ENCODE measurements at places on chromosomes 7 and 10.

- no peak for DNase-seq
These were observed 50.9 kb downstream of the SEMA3D start for GRCh38 chr7:85135977-85136376.

DNA sequence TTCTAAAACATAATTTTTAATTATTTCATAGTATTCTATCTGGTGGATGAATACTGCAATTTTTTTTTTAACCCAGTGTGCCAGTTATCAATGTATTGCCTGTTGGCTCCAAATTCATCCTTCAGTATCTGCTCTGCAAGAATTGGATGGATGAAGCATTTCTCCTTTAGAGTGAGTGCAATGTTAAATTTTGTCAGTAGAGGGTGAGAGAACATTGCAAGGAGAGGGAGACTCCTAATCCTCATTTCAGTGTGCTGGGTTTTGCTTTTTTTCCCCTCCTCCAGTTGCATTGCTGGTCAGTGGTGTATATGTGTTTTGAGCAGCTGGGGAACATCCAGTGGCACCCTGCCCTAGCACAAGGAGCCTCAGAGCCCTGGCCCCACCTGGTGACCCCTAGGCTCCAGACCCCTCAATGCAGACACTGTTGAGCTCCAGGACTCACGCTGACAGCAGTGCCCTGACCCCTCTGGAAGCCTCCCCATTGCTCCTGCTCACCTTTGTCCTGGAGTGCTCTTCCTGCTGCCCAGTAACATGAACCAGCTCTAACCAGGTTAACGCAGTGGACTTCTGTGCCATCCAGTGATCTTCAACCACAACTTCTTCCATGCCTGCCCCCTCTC is 199.4 kb downstream of the USP6NL start:
- DNase-seq, result no peak

DNA sequence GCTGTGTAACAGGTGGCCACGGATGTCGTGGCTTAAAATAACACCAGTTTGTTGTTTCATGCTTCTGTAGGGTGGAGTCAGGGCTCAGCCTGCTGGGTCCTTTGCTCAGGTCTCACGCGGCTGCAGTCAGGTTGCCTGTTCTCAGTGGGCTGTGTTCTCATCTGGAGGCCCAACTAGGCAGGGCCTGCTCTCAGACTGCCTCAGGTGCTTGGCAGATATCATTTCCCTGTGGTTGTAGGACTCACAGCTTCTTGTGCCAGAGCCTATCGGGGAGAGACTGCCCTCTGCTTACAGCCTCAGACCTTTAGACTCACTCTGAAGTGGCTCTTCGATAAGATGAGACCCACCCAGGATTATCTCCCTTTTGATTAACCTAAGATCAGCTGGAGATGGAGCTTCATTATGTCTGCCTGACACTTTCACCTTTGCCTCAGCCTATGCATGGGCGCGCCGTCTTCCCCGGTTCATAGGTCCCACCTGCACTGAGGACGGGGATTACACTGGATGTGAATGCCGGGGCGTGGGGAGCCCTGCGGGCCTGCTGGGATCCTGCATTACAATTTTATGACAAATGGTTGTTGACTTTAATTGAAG is 55.3 kb downstream of the INPP5A start:
- no peak for DNase-seq

DNA sequence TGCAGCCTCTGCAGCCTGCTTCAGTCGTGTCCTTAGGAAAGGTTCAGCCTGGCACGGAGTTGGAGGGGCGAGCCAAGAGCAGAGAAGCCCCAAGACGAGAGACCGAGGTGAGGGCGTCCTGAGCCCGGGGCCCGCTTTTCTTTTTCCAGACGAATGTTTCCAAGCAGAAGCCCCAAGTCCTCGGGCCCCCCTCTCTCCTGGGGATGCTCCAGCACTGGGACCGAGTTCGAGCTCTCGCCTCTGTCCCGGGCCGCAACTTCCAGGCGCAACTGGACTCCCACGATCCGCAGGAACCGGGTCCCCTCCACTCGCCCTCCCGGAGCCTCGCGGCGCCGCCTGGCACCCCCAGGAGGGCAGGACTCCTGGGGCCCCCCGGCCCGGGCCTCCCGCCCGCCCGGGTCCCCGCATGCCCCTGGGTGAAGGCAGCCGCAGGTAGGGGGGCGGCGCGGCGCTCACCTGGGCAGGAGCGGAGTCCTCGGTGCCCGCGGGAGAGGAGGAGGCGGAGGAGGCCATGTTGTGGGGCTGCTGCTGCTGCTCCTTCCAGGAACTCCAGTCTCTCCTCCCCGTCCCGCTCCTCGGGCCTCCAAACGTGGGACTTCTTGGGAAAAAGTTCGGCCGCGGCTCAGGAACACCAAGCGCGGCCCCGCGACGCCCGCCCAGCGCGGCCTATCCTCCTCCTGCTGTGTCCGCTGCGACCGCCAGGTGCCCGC is 45.3 kb upstream of the CDK1 start:
- peak; percentile 71 for DNase-seq
